ENCODE measurements at places on chromosomes 11 and 22. TPM values are rescaled to one million over a fixed set of nuclear protein-coding genes. Genes with fewer than 3 reads are reported as not detected.

UPK2 gene
- polyA plus RNA-seq = not detected

FUT4 gene
- 6.9 TPM for polyA plus RNA-seq

OR8D4 gene
- not detected for polyA plus RNA-seq

CD248 gene
- 20.1 TPM for polyA plus RNA-seq

DNA sequence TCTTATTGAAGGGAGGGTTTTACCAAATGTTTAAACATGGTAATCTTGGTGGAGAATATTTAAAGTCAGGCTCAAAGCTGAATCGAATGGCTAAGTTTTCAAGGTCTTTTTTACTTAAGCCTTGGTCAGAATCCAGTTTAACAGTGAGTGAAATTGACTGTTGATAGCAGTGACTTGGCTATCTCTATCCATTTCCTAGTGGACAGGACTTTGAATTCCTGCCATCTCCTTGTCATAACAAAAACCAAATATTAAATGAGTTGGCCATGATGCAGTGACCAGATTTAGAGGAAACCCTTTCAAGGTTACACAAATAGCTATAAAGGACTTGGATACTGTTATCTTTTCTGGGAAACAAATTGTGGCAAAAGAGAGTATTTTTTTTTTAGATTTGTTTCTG lies 92.0 kb downstream of the JRKL start:
- DNase-seq = peak; percentile 39

GRCh38 chr11:40647295-40647694 lies 812.2 kb downstream of the LRRC4C start:
- DNase-seq = peak; percentile 13
